ENCODE measurements at places on chromosomes 5 and 9.

GRCh38 chr5:151083081-151083676 is 2.3 kb upstream of the TNIP1 start:
- DNase-seq: no peak

- no peak for DNase-seq
These were observed 31.6 kb downstream of the ENC1 start for GRCh38 chr5:74608736-74609601.

DNA sequence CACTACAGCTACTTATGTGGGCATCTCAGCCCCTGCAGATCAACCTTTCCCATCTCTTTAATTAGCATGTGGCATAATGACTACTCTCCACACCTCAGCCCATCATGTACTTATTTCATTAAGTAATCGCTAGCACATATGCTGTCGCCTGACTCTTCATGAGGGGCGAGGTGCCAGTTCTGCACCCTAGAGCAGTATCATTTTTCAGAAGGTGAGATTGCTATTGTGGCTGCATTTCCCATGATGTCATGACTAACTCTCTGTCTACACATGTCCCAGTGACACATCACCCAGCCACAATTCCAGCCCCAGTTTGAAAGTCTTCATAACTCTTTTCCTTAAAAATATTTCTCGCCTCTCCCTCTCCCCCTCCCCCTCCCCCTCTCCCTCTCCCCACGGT is 7.6 kb upstream of the F2RL1 start:
- DNase-seq: no peak

DNA sequence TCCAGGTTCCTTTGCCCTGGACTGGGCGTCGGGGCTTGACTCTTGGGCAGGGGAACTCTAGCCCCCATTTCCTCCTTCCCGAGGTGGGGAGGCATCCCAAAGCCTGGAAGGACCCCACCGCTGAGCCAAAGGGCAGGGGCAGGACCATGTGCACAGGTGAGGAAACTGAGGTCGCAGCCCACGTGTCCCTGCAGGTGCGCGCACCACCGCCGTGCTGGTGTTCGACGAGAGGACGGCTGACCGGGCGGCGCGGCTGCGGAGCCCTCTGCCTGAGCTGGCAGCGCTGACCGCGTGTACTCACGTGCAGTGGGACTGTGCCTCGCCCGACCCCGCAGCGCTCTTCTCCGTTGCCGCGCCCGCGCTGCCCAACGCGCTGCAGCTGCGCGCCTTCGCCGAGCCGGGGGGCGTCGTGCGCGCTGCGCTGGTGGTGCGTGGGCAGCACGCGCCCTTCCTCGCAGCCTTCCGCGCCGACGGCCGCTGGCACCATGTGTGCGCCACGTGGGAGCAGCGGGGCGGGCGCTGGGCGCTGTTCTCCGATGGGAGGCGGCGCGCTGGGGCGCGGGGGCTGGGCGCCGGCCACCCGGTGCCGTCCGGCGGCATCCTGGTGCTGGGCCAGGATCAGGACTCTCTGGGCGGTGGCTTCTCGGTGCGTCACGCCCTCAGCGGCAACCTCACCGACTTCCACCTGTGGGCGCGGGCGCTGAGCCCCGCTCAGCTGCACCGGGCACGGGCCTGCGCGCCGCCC is 2.8 kb downstream of the ADGRD2 start:
- no peak for DNase-seq

DNA sequence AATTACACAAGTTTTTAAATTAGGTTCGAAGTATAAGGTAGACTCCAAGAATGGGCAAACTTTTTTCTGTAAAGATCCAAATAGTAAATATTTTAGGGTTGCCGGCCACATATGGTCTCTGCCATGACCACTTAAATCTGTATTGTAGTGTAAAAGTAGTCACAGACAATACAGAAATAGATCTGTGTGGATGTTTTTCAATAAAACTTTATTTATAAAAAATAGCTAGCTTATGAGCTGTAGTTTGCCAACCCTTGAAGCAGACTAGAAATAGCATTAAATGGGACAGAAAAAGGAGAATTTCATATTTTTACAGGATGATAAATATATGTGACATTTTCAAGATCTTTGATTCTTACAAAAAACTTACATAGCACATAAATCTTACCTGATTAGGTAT is 94.9 kb upstream of the ACOT12 start:
- no peak for DNase-seq
